ENCODE measurements at places on chromosomes 12 and 14.
A peak's percentile ranks its signal among the peaks of the same experiment; 100 is the strongest.

DNA sequence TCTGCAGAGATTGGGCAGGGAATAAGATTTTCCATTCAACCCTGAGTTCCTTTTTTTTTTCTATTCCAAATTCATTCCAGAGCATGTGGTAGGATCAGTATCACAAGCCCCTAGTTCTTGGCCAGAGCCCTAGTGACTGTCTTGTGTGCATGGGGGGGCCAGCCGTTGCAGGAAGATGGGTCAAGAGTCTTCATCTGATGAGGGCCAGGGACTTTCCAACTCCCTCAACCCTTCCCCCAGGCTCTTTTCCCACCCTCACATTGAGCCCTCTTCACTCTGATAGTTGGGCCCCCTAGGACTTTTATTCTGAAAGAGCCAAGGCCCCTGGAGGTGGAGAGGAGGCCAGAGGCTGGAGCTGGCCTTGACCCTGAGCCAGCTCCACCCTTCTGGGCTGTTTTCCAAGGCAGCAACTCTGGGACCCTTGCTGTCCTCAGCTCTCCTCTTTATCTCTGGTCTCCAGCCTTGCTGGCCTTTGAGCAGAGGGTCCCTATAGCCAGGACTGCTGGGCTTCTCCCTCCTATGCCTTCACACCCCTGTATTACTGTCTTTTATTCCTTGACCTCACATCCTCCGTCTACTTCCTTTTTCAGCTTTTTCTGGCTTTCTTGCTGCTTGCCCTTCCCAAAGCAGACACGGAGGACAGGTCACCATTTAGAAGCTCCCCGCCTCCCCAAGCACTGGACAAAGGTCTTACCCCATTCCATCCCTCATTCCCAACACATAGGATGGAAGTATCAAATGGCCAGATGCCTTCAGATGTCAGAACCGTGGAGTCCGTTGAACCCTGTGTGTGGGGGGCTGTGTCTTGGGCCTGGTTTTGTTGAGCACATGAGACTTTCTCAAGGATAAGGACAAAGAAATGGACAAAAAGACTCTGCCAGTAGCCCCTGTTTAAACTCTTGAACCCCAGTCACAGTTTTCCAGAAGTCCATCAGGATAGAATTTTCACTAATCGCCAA, 5.6 kb downstream of the RBP5 start:
- no peak for DNase-seq

DNA sequence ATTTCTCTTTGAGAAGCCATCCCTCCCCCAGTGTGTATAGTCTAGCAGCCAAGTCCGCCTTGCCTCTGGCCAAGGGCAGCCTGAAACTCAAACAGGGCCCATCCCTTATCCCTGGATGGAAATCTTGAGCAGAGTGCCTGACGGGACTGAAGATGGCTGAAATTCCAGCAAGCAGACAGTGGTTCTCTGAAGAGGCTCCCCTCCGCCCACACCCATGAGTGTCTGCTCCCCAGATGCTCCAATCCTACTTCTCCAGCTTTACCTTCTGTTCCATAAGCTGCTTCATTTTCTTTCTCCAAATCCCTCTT, 396.2 kb downstream of the NUAK1 start:
- DNase-seq, result no peak

DNA sequence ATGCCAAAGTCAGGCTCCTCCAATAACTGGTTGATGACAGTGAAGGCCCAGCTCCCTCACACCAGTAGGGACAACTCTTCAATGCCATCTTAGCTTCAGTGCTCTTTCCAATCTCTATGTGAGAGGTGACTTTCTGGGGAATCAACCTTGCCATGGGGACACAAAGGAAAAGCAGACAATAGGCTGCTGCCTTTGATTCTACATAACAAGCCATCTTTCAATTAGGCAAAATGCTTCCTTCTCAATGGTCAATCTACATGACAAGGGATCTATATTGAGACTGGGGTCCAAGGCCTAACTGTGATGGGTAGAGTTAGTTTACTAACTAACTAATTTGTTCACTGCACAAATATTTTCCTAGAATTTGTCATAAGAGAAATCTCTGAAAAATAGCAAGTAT, 1417.5 kb upstream of the SEL1L start:
- no peak for DNase-seq

GRCh38 chr12:49232940-49233841, 31.7 kb upstream of the TUBA1C start:
- no peak for DNase-seq

- DNase-seq, result no peak
These were observed 299.0 kb upstream of the FOXG1 start for GRCh38 chr14:28467611-28468010.

DNA sequence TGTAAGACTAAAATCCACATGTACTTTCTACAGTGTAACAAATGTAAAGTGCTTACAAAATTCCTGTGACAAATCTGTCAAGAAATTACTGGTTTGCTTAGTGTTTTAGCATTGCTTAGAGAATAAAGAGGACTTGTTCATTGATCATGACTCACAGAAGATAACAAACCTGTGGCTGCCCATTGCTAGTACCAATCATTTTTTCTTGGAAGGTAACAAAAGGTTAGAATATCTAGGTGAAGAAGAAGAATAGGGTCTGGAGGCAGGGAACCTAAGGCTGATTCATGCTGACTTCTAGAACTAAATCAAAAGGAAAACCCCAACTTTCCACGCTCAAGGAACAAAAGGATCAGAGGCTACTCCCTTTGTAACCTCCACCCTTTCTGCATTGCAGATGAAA, 232.7 kb upstream of the ABCD2 start:
- DNase-seq, result no peak

DNA sequence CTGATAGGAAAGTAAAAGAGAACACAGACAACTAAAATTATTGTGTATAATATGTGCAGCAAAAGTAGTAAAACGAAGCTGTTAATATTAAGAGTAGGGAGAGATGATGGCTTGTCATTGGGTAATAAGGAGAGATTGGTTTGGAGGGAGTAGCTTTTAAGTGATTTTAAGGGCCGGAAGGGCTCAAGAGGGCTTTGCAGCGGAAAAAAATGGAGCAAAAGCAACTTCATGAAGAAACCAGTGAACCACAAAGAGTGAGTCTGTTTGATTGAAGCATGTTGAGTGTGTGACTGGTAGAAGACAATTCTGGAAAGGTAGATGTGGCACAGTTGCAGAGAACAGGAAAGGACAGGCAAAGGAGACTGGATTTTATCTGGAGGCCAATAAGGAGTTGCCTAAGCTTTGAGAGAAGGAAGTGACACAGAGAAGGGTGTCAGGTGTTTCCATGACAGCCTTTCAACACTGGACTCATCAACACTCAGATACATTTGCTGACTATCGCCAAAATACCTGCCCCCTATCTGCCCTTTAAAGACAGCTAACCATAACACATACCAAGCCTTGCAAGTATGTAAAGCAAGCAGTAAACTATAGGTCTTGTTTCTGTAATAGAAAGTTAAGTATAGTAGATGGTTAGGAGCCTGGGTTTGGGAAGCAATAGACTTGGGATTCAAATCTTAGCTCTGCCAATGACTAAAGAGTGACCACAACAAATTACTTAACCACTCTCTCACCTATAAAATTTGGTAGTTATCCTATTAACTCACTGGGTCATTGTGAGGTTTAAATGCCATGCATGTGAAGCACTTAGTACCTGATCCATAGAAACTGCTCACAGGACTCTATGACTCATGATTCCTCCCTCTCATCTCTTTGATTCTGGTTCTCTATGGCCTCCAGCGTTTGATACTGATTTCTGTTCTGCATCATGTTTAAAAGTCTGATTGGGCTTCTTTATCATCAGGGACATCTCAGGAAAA, 117.3 kb upstream of the LMNTD1 start:
- DNase-seq, result no peak

DNA sequence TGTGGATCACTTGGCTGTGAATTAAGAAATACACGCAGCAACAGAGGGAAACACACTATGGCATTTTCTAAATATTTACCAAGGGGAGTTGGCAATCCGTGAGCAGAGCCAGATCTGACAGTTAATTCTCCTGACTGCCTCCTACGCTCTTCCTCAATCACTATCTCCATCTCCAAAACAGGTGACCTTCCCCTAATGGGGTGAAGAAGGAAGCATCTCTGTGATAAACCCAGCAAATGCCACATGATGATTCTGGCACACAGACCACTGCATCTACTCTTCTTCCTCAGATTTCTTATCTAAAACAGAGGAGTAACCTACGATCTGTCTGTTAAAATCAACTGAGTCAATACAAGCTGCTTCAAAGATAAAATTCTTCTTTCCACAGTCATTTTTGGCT, 4.4 kb downstream of the SPTB start:
- DNase-seq, result no peak

GRCh38 chr12:98421316-98421715, 94.1 kb upstream of the TMPO start:
- no peak for DNase-seq

- DNase-seq, result no peak
These were observed 326.7 kb upstream of the TMPO start for GRCh38 chr12:98188650-98189077.

DNA sequence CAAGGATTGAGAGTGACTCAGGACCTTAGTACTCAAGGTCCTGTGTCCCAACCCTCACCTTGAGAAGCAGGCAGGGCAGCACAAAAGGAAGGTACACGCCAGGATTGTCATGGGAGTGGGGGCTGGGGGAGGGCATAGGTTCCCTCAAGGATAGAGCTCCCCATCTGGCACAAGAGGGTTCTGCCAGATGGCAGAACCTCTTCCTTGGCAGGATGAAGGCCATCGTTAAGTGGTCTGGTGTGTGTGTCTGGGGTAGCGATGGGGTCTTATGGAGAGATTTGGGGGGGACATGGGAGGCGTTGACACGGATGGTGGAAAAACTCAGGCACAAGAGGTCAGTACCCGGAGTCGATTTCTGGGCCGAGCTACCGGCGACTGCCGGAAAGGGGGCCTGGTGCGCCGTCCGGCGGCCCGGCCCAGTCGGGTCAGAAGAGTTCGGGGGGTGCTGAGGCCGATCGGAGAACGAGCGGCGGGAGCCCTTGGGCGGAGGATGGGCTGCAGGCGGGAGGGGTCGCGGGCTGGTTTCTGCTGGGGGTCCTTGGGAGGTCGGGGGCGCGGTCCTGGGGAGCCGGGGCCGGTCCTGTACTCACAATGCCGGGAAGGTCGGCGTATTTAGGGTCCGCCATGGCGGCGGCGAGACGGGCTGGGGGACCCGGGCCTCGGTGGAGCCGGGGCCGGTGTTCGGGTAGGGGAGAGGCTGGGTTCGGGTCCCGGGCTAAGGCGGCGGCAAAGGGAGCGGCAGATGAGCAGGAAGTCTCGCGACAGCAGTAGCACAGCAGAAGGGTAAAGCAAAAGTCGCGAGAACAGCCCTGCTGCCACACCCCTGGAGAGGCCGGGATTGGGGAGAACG, at the start of gene DCTN2:
Gene DCTN2, minus strand, starts transcription at position 755 of the 850 bp plus-strand sequence. Its CDS starts 129 bp downstream, at position 626.
- peak; percentile 88 for DNase-seq

DNA sequence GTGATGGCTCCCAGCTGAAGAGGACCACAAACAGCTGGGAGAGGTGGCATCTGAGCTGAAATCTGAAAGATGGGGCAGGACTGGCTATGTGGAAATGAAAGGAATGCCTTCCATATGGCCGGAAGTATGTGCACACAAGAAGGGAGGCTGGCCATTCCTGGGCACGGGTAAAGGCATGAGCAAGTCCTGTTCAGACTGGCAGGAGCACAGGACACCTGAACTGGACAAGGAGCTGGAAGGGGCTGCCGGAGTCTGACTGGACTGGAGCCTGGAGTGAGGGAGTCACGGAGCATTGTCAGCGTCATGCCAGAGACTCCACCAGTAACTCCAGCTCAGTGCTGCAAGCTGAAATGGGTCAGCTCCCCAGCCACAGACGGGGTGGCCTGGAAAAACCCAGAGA, 11.9 kb upstream of the TC2N start:
- no peak for DNase-seq

DNA sequence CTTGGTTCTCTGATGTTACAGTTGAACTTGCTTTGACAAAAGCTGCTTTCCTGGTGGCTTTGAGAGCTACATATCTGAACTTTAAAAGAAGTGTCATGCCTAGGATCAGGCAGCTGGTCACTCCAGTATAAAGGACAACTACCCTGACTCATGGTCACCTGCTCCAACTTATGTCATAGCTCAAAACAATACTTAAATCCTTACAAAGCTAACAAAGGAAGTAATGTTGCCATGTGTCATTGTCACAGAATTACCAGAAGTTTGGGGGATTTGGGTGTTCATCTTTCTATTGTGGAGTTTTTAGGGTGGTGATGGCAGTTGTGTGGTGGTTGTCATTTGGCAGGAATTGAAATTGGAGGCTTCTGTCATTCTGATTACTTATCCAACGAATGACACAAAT, 1.8 kb upstream of the TCP11L2 start:
- DNase-seq, result no peak

GRCh38 chr12:81499809-81500208, 259.3 kb downstream of the PPFIA2 start:
- DNase-seq, result no peak

DNA sequence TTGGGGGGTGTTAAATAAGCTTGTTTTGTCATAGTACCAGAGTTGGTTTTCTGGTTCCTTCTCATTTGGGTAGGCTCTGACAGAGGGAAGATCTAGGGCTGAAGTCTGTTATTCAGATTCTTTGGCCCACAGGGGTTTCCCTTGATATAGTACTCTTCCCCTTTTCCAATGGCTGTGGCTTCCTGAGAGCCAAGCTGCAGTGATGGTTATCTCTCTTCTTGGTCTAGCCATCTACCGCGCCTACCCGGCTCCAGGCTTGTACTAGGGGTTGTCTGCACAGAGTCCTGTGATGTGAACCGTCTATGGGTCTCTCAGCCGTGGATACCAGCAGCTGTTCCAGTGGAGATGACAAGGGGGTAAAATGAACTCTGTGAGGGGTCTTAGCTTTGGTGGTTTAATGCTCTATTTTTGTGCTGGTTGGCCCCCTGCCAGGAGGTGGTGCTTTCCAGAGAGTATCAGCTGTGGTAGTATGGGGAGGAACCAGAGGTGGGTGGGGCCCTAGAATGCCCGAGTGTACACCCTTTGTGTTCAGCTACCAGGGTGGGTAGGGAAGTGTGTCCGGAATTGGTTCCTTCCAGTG, 209.7 kb downstream of the GPHN start:
- no peak for DNase-seq

DNA sequence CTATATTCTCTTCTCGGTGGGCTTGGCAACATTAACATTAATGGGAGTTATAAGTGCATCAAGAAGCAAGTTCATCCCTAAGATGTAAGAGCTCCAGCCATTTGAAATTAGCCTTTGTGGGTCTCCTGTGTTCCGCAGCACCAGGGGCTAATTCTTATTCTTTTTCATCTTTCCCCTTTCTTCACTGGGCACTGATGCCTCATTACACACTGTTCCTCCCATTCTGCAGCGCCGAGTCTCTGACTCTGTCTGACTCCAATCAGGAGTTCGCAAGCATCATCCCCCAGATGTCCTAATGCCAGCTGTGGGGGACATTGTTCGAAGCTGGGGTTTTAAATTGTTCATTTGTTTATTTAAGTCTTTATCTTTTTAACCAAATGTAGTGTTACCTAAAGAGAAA, 341.3 kb downstream of the EGLN3 start:
- DNase-seq, result no peak

Data from stimulated activated CD4-positive, alpha-beta T cell treated with anti-CD3 and anti-CD28 coated beads, TNF-alpha, amount 100 ng/mL, for 24 hours (primary cell).